Omental fat pad (tissue), 4 donors: ENCODE measurements at places on chromosomes 3 and 15.

DNA sequence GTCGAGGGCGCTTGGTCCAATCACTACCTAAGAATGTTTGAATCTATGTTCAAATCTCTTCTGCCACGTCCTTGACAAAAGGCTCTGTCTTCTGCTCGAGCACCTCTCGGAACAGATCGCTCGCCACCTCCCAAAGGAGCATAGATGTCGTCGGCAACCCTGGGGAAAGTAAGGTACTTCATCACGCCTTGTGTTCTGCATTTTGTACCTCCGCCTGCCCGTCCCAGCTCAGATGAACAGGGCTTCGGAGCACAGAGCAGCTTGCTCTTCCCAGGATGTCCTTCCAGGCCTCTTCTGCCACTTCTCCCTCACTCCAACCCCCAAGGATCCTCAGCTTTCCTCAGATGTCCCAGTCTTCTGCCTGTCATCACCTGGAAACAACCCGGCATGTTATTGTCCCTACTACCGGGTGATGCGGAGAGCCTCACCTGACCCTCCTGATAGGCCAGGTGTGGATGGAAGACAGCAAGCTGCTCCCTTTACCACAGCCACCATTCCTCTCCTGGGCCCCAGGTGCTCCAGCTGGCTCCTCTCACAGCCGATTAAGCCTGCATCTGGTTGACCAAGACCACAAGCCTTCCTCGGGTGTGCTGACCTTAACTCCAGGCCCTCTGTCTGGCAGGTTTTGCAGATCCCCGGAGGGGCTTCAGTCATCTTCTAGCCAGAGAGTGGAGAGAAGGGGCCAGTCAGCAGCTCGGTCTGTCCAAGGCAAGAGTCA is 270.5 kb downstream of the FAM43A start:
- DNase-seq = no peak

GRCh38 chr3:2915826-2916225 is 194.3 kb downstream of the IL5RA start:
- DNase-seq = no peak

DNA sequence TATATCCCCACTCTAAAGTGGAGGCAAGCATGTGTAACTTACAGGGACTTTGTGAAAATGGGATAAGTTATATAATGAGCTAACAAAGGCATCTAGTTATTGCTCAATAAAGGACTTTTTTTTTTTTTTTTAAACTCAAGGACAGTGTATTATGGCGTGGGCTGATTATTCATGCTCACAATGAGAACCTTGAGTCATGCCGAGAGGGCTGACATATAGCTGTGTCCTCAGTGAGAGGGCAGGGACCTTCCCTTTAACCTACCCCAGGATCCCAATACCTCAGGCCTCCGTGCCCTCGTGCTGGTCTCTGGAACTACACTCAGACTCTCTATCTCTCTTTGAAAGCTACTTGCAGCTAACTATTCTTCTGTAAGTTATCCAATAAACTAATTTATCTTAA is 319.9 kb upstream of the ICE2 start:
- DNase-seq = no peak

DNA sequence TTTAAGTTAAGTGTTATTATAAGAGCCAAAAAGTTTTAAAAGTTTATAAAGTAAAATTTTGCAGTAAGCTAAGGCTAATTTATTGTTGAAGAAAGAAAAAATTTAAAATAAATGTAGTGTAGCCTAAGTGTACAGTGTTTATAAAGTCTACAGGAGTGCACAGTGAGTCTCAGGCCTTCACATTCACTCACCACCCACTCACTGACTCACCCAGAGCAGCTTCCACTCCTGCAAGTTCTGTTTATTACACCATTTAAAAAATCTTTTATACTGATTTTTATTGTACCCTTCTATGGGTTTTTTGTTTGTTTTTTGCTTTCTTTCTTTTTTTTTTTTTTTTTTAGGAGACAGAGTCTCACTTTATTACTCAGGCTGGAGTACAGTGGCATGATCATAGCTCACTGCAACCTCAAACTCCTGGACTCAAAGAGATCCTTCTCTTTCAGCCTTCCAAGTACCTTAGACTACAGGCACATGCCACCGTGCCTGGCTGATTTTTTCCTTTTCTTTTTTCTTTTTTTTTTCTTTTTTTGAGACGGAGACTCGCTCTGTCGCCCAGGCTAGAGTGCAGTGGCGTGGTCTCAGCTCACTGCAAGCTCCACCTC is 25.9 kb downstream of the CSTA start:
- DNase-seq = no peak

GRCh38 chr15:101424984-101425383 is 64.5 kb downstream of the PCSK6 start:
- no peak for DNase-seq

GRCh38 chr3:114672692-114673447 is 379.0 kb downstream of the TIGIT start:
- DNase-seq = no peak

- DNase-seq = no peak
These were observed 74.3 kb upstream of the P2RY1 start for GRCh38 chr3:152760591-152760990.

GRCh38 chr3:38551026-38551832 is 55.1 kb downstream of the EXOG start:
- no peak for DNase-seq

- DNase-seq = no peak
These were observed 40.2 kb downstream of the GJD2 start for GRCh38 chr15:34714476-34715121.
